Effector memory CD4-positive, alpha-beta T cell (primary cell): ENCODE measurements at places on chromosomes 13 and 19.

DNA sequence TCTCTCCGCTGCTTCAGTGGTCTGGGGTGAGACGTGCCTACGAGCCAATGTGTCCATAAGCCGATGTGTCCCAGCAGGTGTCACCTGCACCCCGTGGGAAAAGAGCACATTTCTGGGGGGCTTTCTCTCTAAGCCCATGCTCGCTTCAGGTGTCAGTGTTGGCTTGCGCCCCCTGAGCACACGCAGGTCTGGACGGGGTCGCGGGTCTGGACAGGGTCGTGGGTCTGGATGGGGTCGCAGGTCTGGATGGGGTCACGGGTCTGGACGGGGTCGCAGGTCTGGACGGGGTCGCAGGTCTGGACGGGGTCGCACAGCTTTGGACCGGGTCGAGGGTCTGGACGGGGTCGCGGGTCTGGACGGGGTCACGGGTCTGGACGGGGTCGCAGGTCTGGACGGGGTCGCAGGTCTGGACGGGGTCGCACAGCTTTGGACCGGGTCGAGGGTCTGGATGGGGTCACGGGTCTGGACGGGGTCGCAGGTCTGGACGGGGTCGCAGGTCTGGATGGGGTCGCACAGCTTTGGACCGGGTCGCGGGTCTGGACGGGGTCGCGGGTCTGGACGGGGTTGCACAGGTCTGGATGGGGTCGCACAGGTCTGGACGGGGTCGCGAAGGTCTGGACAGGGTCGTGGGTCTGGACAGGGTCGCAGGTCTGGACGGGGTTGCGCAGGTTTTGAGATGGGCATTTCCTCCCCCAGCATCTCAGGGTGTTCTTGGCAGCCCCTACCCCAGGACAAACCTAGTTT lies 24.5 kb upstream of the TFDP1 start:
- DNase-seq, result no peak

DNA sequence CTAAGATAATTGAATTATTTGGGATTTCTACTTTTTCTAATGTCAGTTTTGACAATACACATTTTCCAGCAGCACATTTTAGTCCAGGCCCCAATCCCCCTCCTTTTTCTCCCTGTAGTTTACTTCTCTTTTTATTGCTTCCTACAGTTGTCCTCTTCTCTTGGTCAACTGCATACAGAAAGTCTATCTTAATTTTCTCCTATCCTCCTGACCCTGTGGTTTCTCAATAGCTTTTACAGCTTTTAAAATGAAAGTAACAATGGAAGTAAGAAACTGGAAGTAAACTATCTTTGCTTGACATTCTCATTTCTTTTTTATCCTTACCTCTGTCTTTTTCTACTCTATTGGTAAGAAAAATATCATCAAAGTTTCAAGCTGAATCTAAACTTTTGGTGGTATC lies 106.5 kb upstream of the OXGR1 start:
- DNase-seq, result no peak

DNA sequence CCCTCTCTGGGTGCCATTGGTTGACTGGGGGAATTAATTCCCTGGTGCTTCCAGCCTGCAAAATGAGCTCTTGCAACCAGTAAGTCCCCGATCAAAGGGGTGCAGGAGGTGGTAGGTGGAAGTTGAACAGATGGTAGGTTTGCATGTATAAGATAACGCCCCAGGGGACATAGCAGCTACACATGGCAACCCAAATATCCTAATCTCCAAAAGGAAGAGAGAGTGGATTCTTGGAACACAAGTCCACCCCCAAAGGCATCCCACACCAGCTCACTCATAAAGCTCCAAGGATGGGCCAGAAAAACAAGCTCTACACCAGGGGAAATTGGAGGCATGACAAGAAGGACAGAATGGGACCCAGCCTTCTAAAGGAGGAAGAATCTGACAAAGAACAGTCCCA lies 4.8 kb downstream of the CD209 start:
- no peak for DNase-seq

DNA sequence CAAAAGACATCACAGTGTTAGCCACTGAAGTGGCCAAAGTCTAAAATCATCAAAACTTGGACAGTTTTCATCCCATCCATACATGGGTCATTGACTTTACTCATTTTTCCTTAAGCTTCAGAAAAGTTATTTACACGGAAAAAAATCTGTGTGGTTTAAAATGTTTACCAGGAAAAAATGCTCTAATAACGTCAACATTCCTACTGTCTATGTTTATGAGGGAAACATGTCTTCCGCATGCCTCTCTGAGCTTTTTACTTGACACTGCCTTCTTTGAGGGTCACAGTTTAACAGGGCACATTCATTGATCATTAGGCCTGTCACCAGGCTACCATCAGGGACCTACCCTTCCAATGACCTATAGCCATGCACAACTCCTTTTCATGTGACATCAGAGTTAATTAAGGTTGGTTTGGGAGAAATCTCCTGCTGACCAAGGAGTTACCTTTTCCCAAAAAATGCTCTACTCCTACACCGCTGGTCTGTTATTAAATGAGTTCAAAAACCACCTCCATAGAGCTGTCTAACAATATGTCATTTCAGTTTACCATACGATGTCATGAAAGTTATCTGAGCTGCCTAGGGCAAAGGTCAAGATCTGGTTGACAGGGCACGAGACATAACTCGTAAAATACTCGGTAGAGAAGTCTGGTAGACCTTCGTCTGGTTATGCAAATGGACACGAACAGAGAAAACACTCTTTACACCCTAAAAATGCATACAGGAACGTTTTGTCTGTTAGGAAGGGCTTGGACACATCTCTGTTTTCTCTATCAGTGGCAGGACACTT lies 17.8 kb downstream of the FLT1 start:
- no peak for DNase-seq

GRCh38 chr13:66139250-66139649 lies 1090.9 kb downstream of the PCDH9 start:
- no peak for DNase-seq

- DNase-seq, result no peak
These were observed 96.1 kb downstream of the OXGR1 start for GRCh38 chr13:96898212-96898611.

DNA sequence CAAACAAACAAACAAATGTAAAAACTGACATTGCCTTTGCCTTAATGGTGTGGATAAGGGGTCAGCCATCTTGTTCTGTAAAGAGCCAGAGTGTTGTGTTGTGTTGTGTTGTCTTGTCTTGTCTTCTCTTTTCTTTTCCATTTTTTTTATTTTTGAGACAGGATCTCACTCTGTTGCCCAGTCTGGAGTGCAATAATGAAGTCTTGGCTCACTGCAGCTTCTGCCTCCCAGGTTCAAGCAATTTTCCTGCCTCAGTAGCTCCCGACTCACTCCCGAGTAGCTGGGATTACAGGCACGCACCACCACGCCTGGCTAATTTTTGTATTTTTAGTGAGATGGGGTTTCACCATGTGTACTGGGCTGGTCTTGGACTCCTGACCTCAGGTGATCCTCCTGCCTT lies 27.8 kb downstream of the TIMM13 start:
- DNase-seq, result no peak

- DNase-seq, result no peak
These were observed 359.2 kb downstream of the IRS2 start for GRCh38 chr13:109427148-109427547.

DNA sequence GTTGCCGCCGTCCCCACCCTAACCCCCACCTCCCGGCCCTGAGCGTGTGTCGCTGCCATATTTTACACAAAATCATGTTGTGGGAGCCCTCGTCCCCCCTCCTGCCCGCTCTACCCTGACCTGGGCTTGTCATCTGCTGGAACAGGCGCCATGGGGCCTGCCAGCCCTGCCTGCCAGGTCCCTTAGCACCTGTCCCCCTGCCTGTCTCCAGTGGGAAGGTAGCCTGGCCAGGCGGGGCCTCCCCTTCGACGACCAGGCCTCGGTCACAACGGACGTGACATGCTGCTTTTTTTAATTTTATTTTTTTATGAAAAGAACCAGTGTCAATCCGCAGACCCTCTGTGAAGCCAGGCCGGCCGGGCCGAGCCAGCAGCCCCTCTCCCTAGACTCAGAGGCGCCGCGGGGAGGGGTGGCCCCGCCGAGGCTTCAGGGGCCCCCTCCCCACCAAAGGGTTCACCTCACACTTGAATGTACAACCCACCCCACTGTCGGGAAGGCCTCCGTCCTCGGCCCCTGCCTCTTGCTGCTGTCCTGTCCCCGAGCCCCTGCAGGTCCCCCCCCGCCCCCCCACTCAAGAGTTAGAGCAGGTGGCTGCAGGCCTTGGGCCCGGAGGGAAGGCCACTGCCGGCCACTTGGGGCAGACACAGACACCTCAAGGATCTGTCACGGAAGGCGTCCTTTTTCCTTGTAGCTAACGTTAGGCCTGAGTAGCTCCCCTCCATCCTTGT lies 6.4 kb downstream of the YIPF2 start:
- no peak for DNase-seq

DNA sequence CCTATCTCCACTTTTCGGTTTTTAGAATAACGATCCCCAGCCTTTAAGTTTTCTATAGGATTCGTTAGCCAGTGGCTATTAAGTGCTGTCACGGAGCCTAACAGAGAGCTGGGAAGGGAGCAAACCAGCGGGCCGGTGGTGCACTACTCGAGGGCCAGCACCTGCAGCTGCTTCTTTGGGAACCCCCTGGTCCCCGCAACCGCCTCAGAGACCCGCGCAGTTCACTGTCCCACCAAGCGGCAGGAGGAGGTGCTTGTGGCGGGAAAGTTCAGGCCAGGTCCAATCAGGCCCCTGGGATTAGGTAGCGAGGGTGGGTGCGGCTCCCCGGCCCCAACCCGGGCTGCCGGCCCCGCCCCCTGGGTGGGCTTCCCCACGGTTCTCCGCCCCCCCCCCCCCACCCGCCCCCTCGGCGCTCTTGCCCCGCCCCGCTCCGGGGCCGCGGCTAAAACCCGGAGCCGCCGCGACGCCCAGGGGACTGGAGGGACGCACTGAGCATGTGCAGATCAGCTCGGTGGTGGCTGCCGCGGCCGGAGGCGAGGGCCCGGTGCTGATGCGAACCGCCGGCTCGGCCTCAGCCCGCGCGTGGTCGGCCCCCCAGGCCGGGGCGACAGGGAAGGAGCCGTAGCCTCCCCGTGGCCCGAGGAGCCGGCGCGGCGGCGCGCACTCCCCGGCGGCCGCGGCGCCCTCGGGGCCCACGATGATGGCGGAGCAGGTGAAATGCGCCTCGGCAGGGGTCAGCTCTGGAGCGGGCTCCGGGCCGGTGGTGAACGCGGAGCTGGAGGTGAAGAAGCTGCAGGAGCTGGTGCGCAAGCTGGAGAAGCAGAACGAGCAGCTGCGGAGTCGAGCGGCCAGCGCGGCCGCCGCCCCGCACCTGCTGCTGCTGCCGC lies at the start of gene SLAIN1:
TSS of gene SLAIN1 (plus strand) at position 471 of the 887 bp plus-strand sequence. CDS start at position 698, 227 bp downstream.
- peak; percentile 82 for DNase-seq

DNA sequence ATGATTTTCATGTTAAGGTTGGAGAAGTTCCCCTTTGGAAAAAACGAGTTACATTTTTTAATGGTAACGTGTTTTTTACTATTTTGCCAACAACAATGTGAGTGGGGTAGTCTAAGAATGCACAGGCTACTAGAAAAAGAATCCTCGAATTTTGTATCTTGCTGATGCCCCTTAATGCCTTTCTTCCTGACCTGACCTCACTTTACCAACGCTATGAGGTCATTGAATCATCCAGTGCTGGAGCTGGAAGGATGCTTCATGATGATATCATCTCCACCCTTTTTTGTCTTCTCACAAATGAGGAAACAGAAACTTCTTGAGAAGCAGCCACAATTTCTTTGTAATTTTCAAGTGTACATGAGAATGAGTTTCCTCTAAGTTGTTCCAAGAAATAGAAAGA lies 8.2 kb upstream of the UBL3 start:
- no peak for DNase-seq

- DNase-seq, result no peak
These were observed 2715.0 kb upstream of the PCDH20 start for GRCh38 chr13:64130600-64130999.
